Stimulated activated CD4-positive, alpha-beta T cell treated with anti-CD3 and anti-CD28 coated beads, Interleukin-4, amount 100 ng/mL, for 4 hours (primary cell): ENCODE measurements at places on chromosomes 12 and 14.

GRCh38 chr12:30862486-30862885 is 64.1 kb upstream of the TSPAN11 start:
- no peak for DNase-seq

- DNase-seq: no peak
These were observed 10.3 kb downstream of the RTL1 start for GRCh38 chr14:100893228-100893601.

- DNase-seq: no peak
These were observed 372.8 kb downstream of the TMEM121 start for GRCh38 chr14:105899071-105899641.

GRCh38 chr12:26854031-26854390 is 21.0 kb upstream of the ITPR2 start:
- DNase-seq: no peak

- DNase-seq: no peak
These were observed 106.8 kb downstream of the PELI2 start for GRCh38 chr14:56224691-56225681.
